ENCODE measurements at places on chromosomes 4 and X.

DNA sequence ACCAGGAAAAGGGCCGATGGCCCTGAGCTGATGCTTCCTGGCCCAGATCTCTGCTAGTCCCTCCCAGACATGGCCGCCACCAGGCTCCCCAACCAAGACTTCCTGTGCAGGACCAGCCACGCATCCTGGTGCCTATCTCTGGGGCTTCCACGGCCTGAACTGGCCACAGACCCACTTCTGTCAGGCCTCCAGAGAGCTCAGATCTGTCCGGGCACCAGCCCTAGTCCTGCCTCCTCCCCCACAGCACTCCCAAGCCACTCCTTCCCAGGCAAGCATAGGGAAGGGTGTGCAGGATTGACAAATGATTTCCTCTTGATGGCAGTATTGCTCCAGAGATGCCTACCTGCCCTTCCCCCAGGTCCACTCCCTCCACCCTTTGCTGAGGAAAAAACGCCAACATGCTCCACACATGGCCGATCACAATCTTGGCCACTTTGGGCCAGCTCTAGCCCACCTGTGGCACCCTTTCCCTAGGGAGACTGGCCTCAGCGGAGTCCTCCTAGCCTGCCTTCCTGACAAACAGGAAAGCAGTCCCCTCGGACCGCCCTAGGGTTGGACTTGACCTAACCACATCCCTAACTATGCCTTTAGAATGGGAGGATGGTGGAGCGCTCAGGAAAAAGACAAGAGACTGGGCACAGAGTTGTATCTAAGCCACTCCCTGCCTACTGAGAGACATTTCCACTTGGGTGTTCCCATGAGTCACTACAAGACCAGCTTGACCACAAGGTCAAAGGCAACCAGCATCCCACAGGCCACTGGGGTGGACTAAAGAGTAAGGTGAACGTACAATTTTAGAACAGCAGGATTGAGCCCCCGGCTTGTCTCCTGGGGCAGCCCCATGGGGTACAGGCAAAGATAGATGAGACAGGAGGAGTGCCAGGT, 277.5 kb upstream of the AGTR2 start:
- DNase-seq: peak; percentile 57

- DNase-seq: no peak
These were observed 93.0 kb upstream of the ANK2 start for GRCh38 chr4:112956484-112956896.

- no peak for DNase-seq
These were observed at the start of gene IL2RG for GRCh38 chrX:71111141-71111843. TSS of gene IL2RG (minus strand) at chrX:71111577. CDS start at chrX:71111539, 38 bp downstream.

DNA sequence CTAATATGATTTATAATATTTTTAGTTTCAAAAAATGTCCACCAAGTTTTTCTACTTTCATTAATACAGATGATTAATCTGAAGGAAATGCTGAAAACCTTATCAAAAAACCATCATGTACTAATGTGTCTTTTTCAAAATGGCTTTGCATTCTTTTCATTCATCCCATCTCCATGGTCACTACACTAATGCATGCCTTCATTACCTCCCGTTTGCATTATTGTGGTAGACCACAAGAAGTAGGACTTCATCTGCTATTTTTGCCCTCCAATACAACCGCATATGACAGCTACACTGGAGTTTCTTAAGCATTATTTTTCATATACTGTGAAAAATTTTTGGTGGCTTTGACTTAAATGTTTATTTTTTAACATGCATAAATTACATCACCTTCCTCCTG, 37.9 kb upstream of the FSTL5 start:
- no peak for DNase-seq

GRCh38 chr4:88841635-88842034, 144.0 kb upstream of the NAP1L5 start:
- DNase-seq: no peak

GRCh38 chrX:128975745-128976144, 547.5 kb downstream of the SMARCA1 start:
- DNase-seq: peak; percentile 20

DNA sequence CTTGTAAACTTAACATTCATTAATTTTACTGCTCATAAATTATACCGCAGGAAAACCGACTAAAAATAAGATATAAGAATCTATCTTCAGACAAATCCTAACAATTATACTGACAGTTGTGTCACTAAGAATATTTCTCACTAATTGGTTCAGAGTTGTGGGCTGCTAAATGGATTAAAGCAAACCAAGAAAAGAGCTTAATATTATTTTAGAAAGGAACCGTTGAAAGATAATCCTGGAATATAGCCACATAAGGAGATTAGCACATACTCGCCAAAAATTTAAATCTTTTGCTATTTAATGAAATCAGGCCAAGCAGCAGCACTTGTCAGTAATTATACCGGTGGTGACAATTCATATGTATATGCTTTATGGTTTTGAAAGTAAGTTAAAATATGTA, 132.8 kb downstream of the SLIT2 start:
- DNase-seq: no peak

DNA sequence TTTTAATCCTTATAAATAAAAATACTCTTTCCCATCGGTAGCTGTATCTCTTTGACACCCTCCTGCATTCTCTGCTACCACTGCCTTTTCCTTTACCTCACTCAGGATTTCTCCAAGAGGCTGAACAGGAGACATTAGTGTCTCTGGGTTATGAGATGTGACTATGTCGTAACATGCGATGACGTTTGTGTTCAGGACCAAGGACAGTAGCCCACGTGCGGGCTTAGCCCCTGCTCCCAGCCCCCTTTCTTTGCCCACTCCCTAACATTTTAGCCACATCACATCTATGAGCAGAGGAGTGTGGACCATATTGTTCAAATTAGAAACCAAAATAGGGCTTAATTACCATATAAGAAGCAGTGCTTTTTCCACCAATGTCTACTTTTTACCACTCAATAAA, 369.3 kb downstream of the FBXW7 start:
- no peak for DNase-seq

GRCh38 chr4:108889696-108890483, 127.0 kb upstream of the ETNPPL start:
- DNase-seq: no peak

- DNase-seq: no peak
These were observed 73.6 kb upstream of the TENM3 start for GRCh38 chr4:182169572-182169971.

DNA sequence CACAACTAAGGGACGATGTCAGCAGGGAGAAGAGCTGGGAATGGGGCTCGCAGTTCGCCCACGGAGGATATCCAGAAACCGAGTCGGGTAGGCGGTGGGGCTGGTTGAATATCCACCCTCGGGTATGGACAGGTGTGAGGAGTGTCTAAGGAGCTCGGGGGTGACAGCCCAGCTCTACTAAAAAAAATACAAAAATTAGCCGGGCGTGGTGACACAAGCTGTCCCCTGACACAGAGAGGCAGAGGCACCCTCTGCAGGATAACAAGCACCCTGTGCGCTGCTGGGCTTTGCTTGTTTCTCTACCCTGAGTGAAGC, 12.2 kb upstream of the ASMTL start:
- no peak for DNase-seq

DNA sequence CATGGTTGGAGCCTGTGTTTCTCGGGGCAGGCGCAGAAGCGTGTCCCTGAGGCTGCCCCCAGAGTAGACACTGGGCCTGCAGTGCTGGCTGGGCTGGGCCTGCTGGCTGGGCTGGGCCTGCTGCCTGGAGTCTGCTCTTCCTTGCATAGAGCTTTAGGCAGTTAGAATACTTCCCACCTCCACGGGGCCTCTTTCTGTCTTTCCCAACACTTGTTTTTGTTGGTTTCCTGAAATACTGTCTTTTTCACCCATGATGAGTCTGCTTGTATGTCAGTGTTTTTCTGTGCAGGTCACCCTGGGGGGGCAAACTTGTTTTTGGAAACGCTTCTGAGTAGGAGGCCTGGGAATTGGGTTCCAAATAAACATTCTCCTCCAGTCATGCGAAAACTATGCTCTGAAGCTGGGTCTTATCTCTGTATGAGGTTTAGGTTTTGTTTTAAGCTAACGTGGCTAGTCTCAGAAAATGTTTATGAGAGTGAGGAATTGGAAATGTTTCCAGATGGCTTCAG, 32.2 kb downstream of the TRMT44 start:
- no peak for DNase-seq

DNA sequence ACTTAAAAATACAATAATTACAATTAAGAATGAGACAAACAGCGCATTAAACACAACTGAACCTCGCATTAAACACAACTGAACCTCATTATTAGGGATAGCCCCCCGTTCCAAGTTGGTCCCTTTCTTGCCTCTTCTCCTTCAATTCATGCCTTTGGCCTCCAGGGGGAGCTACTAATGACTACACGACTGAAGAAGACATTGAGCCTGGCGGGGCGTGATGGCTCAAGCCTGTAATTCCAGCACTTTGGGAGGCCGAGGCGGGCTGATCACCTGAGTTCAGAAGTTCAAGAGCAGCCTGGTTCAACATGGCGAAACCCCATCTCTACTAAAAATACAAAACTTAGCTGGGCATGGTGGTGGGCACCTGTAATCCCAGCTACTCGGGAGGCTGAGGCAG, 56.4 kb upstream of the NWD2 start:
- no peak for DNase-seq

DNA sequence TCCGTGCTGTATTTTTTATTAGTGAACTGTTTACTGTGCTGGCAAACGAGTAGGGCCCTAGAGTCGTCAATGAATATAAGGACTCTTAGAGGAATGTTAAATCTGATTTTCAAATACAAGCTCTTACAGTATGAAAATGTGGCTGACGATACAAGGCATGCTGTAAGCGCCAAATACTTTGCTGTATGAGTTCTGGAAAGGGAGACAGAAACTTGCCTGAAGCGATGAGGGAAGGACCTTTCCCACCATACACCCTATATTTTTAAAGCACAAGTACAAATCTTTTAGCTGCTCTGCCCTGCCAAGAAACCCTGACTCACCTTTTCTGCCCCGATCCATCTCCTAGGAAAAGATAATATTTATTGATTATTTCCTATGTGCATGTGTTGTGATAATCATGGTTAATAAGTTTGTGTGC, 15.7 kb upstream of the RUFY3 start:
- no peak for DNase-seq

DNA sequence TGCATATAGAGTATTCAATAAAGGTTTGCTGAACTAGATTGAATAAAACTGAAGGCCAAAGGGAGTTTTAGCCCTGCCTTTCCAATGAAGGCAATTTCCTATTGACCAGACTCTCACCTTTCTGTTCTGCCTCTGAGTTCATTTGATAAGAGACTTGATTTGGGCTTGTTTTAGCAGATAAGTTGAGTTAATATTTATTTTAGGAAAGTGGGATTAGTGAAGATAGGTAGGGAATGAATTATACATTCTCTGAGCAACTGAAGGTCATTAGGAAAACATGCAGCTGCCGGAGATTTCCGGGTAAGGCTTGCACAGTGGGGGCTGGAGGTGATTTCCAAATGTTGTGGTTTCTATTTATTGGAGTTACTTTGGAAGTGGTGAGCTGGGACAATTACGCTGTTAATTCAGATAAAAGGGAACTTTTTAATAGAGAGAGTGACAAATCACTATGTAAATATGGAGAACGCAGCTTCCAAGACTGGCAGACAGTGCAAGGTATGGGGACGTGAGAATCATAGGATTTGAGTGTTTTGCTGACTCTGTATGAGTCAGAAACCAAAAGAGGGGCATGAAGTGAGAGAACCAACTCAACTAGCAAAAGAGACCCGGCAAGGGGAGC, 553.6 kb upstream of the BOD1L1 start:
- no peak for DNase-seq

- DNase-seq: no peak
These were observed 69.0 kb upstream of the SPANXN1 start for GRCh38 chrX:145178268-145178667.
